Thoracic aorta (tissue), 2 donors: ENCODE measurements at places on chromosomes 1 and 21. TPM values are rescaled to one million over a fixed set of nuclear protein-coding genes. Genes with fewer than 3 reads are reported as not detected.

Gene ZBTB8A
- 4.5 TPM for total RNA-seq

Gene PDE4DIP
- total RNA-seq = 311 TPM

Gene PTPN22
- 6.6 TPM for total RNA-seq

Gene ERVH48-1
- not detected for total RNA-seq

Gene PACC1
- 3.2 TPM for total RNA-seq

Gene CHAF1B
- total RNA-seq = 1.2 TPM

Gene MX2
- total RNA-seq = 22.4 TPM

Gene CFHR1
- not detected for total RNA-seq

Gene TFF3
- total RNA-seq = 3.2 TPM

Gene C1orf185
- total RNA-seq = not detected

Gene LORICRIN
- not detected for total RNA-seq

Gene CNTN2
- 0.68 TPM for total RNA-seq

Gene GFI1
- 2.4 TPM for total RNA-seq

Gene COA6
- not detected for total RNA-seq

Gene IL6R
- 25.8 TPM for total RNA-seq

Gene CD1C
- total RNA-seq = not detected

Gene OR2G6
- not detected for total RNA-seq

Gene BEST4
- not detected for total RNA-seq

Gene CD53
- total RNA-seq = 60.9 TPM

Gene MINDY1
- 16.9 TPM for total RNA-seq

Gene IGSF9
- not detected for total RNA-seq

Gene CDC42SE1
- 66.2 TPM for total RNA-seq

Gene FGR
- 21.5 TPM for total RNA-seq

Gene PDZK1IP1
- total RNA-seq = not detected

Gene PLOD1
- 123 TPM for total RNA-seq

Gene FCRL5
- 0.21 TPM for total RNA-seq

Gene MPL
- not detected for total RNA-seq

Gene OPRD1
- not detected for total RNA-seq

Gene PDC
- not detected for total RNA-seq

Gene MIXL1
- total RNA-seq = not detected

Gene PLA2G2F
- not detected for total RNA-seq

Gene AUNIP
- total RNA-seq = not detected

Gene FCRL4
- total RNA-seq = not detected

Gene USP16
- total RNA-seq = 38.9 TPM

Gene LCE1F
- not detected for total RNA-seq

Gene EDARADD
- total RNA-seq = 2.8 TPM

Gene FCRL1
- total RNA-seq = 1.8 TPM

Gene PDPN
- total RNA-seq = 13.8 TPM

Gene ADORA3
- 6.2 TPM for total RNA-seq

Gene CACNA1S
- total RNA-seq = not detected

Gene SLC19A2
- total RNA-seq = 17.7 TPM

Gene LCK
- total RNA-seq = 4.1 TPM

Gene KIAA0040
- total RNA-seq = 93.1 TPM

Gene PCP4
- total RNA-seq = 5.4 TPM

Gene ERICH3
- total RNA-seq = not detected

Gene S100A3
- total RNA-seq = 3.1 TPM

Gene OR2M3
- not detected for total RNA-seq

Gene OTUD3
- 7.1 TPM for total RNA-seq

Gene IKBKE
- total RNA-seq = 5.8 TPM

Gene KRTAP19-1
- total RNA-seq = not detected

Gene SPATA21
- total RNA-seq = not detected

Gene RAB25
- not detected for total RNA-seq

Gene ILDR2
- total RNA-seq = 0.85 TPM

Gene SDC3
- total RNA-seq = 75.4 TPM

Gene ZNF644
- total RNA-seq = 39.0 TPM

Gene GPX7
- total RNA-seq = 25.9 TPM

Gene TAF12
- total RNA-seq = 17.2 TPM

Gene DMRTA2
- 0.28 TPM for total RNA-seq
